ENCODE measurements at places on chromosomes 7 and 10. TPM values are rescaled to one million over a fixed set of nuclear protein-coding genes. Genes with fewer than 3 reads are reported as not detected.

DNA sequence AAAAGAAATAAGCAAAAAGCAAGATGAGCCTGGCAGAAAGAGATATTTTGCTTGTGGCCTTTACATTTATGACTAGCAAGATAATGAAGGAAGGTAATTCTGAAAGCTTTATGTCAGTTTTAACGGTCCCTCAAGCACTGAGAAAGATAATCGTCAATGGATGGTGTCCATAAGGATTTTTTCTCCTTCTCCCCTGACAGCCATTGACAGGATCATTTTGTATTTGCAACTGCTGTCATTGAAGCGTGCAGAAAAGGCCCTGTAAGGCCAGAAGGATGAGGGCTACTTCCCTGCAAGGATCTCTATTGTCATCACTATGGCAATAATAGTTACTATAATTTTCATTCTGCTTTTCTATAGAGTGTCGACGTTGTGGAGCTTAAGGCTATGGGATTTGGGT, 994 bp upstream of the LRGUK start:
- H3K27me3 ChIP-seq: peaks cover 13% of the 10 kb centered on the region
- H3K27ac ChIP-seq: no peak overlapping the region
- peaks cover 13% of the 10 kb centered on the region for H3K4me1 ChIP-seq

GRCh38 chr7:50405221-50405620, 44.9 kb downstream of the FIGNL1 start:
- no peaks in the 10 kb centered on the region for H3K27me3 ChIP-seq
- DNase-seq: no peak
- H3K4me3 ChIP-seq: no peak overlapping the region
- H3K27ac ChIP-seq: peak overlapping the region; percentile 76
- peaks cover 95% of the 10 kb centered on the region for H3K4me1 ChIP-seq

GRCh38 chr10:58764087-58764747, 251.5 kb downstream of the BICC1 start:
- no peaks in the 10 kb centered on the region for H3K4me1 ChIP-seq
- H3K4me3 ChIP-seq: no peak overlapping the region
- no peaks in the 10 kb centered on the region for H3K36me3 ChIP-seq
- no peak overlapping the region for H3K27ac ChIP-seq
- peaks cover 3% of the 10 kb centered on the region for H3K27me3 ChIP-seq

DNA sequence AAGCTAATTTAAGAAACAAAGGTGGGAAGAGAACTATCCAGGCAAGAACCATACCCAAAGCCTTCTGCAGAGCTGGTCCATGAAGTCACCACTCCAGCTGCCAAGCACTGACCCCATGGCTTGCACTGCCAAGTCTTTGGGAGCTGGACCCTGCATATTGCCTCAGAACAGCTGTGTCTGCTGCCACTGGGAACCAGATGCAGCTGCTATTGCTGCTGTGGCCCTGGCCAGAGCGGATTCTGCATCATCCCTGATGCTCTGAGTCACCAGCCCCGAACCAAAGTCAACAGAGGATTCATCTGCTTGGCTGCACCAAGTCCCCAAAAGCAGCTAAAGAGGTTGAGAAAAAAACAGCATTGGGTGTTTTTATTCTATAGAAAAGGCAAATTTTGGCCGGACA, 39.2 kb upstream of the GSAP start:
- no peaks in the 10 kb centered on the region for H3K4me1 ChIP-seq
- H3K27ac ChIP-seq: no peak overlapping the region
- no peaks in the 10 kb centered on the region for H3K36me3 ChIP-seq
- no peak for DNase-seq

GRCh38 chr10:34938399-34938670, 123.2 kb upstream of the PARD3 start:
- no peak overlapping the region for H3K4me3 ChIP-seq
- no peaks in the 10 kb centered on the region for H3K36me3 ChIP-seq
- peaks cover 2% of the 10 kb centered on the region for H3K27me3 ChIP-seq
- no peak for DNase-seq
- no peaks in the 10 kb centered on the region for H3K4me1 ChIP-seq
- no peak overlapping the region for H3K27ac ChIP-seq

DNA sequence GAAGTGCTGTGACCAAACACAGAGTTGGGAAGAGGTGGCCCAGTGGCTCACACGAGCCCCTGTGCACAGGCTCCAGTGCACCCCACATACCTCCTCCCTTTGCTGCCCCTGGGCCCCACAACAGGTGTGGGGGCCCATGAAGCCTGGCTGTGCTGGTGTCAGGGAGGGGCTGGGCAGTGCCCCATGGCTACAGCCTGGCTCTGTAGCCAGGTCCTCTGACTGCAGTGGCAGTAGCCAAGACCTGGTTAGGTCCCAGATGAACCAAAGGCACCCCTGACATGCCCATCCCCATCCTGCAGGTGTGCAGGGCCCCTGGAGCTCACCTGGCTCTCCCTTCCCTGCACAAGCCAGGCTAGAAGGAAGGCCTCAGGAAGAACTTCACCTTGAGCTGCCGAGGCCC, 176.3 kb downstream of the GRID1 start:
- H3K27me3 ChIP-seq: no peaks in the 10 kb centered on the region
- no peak for DNase-seq
- H3K4me1 ChIP-seq: no peaks in the 10 kb centered on the region
- H3K36me3 ChIP-seq: no peaks in the 10 kb centered on the region
- no peak overlapping the region for H3K4me3 ChIP-seq

GRCh38 chr10:90458054-90458453, 399.8 kb downstream of the HTR7 start:
- H3K4me3 ChIP-seq: no peak overlapping the region
- no peak for DNase-seq
- H3K4me1 ChIP-seq: no peaks in the 10 kb centered on the region
- no peak overlapping the region for H3K27ac ChIP-seq

GRCh38 chr10:96700374-96701099, 19.8 kb downstream of the PIK3AP1 start:
- H3K4me1 ChIP-seq: peaks cover 10% of the 10 kb centered on the region
- H3K27me3 ChIP-seq: no peaks in the 10 kb centered on the region
- no peak overlapping the region for H3K4me3 ChIP-seq
- H3K36me3 ChIP-seq: no peaks in the 10 kb centered on the region

GRCh38 chr10:93075369-93076221, 1.9 kb downstream of the CYP26A1 start:
- peak; percentile 33 for DNase-seq
- H3K4me1 ChIP-seq: peaks cover 27% of the 10 kb centered on the region
- no peaks in the 10 kb centered on the region for H3K36me3 ChIP-seq
- H3K27ac ChIP-seq: no peak overlapping the region
- no peak overlapping the region for H3K4me3 ChIP-seq
- peaks cover 65% of the 10 kb centered on the region for H3K27me3 ChIP-seq

- DNase-seq: no peak
- no peaks in the 10 kb centered on the region for H3K36me3 ChIP-seq
- H3K27me3 ChIP-seq: no peaks in the 10 kb centered on the region
- no peaks in the 10 kb centered on the region for H3K4me1 ChIP-seq
Measured at GRCh38 chr10:105207476-105207995, 566.4 kb downstream of the SORCS3 start.

- H3K4me1 ChIP-seq: no peaks in the 10 kb centered on the region
- no peak overlapping the region for H3K27ac ChIP-seq
- H3K36me3 ChIP-seq: no peaks in the 10 kb centered on the region
- no peak for DNase-seq
- peaks cover 35% of the 10 kb centered on the region for H3K27me3 ChIP-seq
- H3K4me3 ChIP-seq: no peak overlapping the region
Measured at GRCh38 chr10:86371691-86372090, 5.1 kb upstream of the GRID1 start.

DNA sequence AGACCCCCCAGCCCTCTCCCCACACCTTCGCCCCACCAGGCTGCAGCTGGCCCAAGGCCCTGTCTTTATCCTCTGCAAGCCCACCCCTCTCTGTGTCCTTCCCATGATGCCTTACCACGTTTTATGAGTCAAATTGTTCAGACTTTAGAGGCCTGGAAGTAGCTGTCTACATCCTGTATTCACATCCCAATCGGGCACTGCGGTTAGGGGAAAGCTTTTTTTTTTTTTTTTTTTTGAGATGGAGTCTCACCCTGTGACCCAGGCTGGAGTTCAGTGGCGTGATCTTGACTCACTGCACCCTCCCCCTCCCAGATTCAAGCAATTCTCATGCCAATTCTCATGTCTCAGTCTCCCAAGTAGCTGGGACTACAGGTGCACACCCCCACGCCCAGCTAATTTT, 121.5 kb upstream of the SH2B2 start:
- no peak overlapping the region for H3K27ac ChIP-seq
- no peaks in the 10 kb centered on the region for H3K4me1 ChIP-seq
- no peaks in the 10 kb centered on the region for H3K27me3 ChIP-seq
- H3K36me3 ChIP-seq: no peaks in the 10 kb centered on the region
- no peak overlapping the region for H3K4me3 ChIP-seq

- H3K27me3 ChIP-seq: no peaks in the 10 kb centered on the region
- no peaks in the 10 kb centered on the region for H3K4me1 ChIP-seq
- no peaks in the 10 kb centered on the region for H3K36me3 ChIP-seq
- no peak for DNase-seq
Measured at GRCh38 chr10:113285305-113285704, 267.5 kb upstream of the HABP2 start.

- no peaks in the 10 kb centered on the region for H3K36me3 ChIP-seq
- H3K4me1 ChIP-seq: peaks cover 26% of the 10 kb centered on the region
- H3K27ac ChIP-seq: no peak overlapping the region
- no peak for DNase-seq
- peaks cover 28% of the 10 kb centered on the region for H3K27me3 ChIP-seq
- no peak overlapping the region for H3K4me3 ChIP-seq
Measured at GRCh38 chr7:1595027-1595426, 25.2 kb upstream of the PSMG3 start.

- no peak overlapping the region for H3K4me3 ChIP-seq
- no peak for DNase-seq
- no peaks in the 10 kb centered on the region for H3K4me1 ChIP-seq
- peaks cover 4% of the 10 kb centered on the region for H3K27me3 ChIP-seq
Measured at GRCh38 chr7:156178214-156178613, 366.0 kb upstream of the SHH start.

The PTF1A gene
- not detected for total RNA-seq

The CYP17A1 gene
- not detected for total RNA-seq

The PNLIPRP2 gene
- total RNA-seq: not detected

The ZNF479 gene
- total RNA-seq: not detected

The RHOBTB1 gene
- 0.74 TPM for total RNA-seq

The SPAM1 gene
- not detected for total RNA-seq

The INTS1 gene
- 100 TPM for total RNA-seq

All from activated CD8-positive, alpha-beta T cell treated with anti-CD3 and anti-CD28 coated beads for 36 hours (primary cell).